NT2/D1 (cell line): ENCODE measurements at places on chromosomes 16 and 17.

- peak; percentile 61 for DNase-seq
Observed at GRCh38 chr17:83103200-83103942, 24.0 kb downstream of the METRNL start.

GRCh38 chr17:8506145-8506544, 70.5 kb downstream of the NDEL1 start:
- DNase-seq: no peak

- no peak for DNase-seq
Observed at GRCh38 chr16:12815361-12815760, 11.7 kb upstream of the CPPED1 start.

- no peak for DNase-seq
Observed at GRCh38 chr17:78725448-78726021, 56.5 kb downstream of the CYTH1 start.

DNA sequence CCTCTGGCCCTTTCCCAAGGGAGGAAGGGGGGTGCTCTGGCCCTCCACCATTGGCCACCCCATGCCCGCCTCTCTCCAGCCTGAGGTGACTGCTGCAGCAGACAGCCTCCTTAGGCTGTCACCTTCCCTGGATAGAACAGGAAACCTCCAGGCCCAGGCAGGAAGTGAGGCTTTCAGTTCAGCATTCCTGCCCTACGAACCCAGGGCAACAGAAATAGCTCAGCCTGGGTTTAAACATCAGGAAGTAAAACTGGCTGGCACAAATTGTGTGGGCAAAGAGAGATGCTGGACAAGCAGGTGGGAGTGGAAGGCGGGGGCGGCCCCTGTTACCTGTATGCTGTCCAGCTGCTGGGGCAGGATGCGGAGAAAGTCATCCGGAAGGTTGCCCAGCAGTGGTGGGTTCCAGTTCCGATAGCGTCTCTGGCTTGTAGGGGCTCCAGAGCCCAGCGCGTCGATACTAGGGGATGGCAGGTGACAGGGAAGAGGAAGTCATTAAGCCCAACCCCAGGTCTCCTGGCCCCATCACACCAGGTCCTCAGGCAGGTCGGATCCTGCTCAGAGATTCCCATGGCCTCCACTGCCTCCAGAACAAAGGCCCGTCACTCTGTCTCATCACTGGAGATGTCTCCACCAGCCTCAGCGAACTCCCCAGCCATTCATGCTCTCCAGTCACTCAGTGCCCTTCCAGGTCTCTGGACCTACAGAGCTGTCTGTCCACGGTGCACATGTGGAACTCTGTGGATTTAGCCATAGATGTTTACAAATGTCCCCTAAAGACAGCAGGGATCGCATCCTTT, 23.6 kb upstream of the MRPS23 start:
- DNase-seq: no peak

DNA sequence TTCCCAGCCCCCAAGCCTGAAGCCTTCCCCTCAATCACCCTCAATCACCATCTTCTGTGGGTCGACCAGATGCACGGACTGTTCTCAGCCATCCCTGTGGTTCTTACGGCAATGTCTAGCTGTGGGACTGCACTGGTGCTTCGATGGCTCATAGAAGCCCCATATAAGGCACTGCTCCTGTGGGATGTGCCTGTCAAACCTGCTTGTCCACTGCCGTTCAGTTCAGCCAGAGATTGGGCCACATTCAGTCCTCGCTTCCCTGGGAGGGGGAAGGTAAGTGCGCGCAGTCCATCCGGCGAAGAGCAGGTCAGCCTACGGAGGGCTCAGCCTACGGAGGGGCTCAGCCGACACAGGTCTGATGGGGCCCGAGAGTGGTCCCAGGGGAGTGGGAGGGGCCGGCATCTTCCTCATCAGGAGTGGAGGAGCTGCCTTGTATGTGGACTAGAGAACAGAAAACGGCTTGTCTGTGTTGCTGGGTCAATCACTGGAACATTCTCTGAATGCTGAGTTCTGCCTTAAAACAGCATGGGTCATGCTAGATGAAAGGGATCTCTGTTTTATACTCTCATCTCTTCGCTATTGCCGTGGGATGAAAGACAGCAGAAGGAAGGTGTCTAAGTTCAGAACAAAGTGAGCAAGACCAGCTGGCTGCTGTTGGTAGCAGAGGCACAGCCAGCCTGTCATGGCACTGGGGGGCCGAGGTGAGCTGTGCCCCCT, at the start of gene CARD14:
TSS of gene CARD14 (plus strand) at position 247 of the 717 bp plus-strand sequence. CDS start 11,409 bp downstream, outside the sequence.
- DNase-seq: no peak

GRCh38 chr17:5283571-5284315, 1.7 kb downstream of the RABEP1 start:
- DNase-seq: no peak

- DNase-seq: no peak
Observed at GRCh38 chr17:74807925-74808324, 31.8 kb upstream of the NAT9 start.

DNA sequence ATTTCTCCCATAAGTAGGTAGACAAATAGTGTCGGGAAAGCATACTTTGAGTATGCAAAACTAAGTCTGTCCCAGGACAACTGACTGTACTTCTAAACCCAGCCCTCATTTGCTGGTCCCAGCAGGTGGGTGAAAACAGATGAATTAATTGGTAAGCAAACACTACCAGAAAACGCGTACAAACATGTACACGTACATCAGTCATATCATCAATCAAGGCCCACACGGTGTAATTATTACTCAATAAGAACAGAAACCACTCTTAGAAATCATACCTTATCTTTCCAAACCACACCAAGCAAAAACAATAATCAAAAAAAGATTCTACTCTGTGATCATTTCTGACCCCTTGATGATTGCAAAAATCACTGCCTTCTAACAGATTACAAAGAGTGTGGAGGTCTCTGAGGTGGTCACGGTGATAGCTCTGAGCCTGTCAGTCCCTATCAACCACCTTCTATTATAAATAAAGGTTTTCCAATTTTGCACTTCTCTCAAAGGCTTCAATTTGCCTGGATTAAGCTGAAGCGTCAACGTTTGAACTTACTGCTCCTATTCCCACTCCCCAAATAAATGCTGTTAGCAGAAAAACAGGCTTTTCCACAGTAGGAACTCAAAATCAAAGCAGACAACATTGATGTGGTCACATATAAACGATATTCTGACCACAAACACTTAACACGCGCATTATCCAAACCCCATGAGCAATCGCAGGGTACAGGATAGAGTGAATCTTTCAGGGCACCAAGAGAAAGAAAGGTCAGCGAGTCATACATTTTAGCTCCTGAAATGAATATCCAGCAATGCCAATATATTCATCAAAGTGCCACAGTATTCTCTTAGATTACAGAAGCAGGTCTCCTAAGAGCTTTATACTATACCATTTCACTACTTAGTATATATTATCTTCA, 211.9 kb downstream of the STX8 start:
- DNase-seq: no peak

GRCh38 chr17:65220732-65221131, 83.6 kb downstream of the RGS9 start:
- DNase-seq: no peak

DNA sequence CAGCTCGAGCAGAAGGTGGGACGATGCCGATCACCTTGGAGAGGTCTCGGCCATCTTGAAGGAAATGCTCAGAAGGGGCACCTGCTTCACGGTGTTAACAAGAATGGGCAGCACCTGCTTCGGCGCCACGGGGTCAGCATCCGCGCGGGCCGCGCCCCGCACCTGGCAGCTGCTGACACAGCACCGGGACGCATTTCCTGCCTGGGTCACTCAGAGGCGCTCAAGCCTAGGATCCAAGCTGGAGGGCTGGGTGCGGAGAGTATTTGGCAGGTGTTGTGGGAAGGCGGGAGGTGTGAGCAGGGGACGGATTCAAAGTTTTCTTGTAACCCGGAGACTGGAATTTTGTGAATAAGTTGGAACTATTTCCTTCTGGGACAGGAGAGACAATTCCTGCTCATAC, 39.3 kb upstream of the AKTIP start:
- no peak for DNase-seq

GRCh38 chr16:46743232-46743719, 4.9 kb downstream of the MYLK3 start:
- DNase-seq: no peak
